CMK (cell line): ENCODE measurements at places on chromosomes 1 and 21.

DNA sequence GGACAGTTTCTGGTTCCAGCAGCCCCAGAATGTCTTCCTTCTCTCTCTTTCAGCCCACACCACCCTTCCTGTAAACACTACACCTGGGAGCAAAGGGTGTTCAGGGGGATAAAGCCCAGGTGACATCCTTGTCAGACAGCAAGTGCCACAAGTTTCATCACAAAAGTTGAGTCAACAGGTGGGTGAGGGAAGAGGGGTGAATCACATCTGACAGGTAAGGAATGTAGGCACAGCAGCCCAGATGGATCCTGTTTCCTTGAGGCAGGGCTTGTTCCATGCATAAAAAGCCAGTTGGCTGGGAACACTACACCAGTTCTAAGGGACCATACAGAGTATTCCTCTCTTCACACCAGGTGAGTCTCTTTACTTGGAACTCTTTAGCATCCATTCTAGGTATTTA, at the start of gene SPRR1B:
Gene SPRR1B (plus strand): TSS at position 309 of the 400 bp plus-strand sequence. CDS start 1,143 bp downstream, outside the sequence.
- no peak for DNase-seq

GRCh38 chr1:246425139-246425794, 81.8 kb downstream of the SMYD3 start:
- DNase-seq = peak; percentile 81

- DNase-seq = no peak
These were observed 31.4 kb upstream of the PRELP start for GRCh38 chr1:203444171-203444576.

- no peak for DNase-seq
These were observed 57.9 kb downstream of the CDC42BPA start for GRCh38 chr1:227260433-227260832.

GRCh38 chr1:20494609-20495311, 8.8 kb upstream of the CAMK2N1 start:
- DNase-seq = no peak

GRCh38 chr1:12275370-12275769, 45.5 kb downstream of the VPS13D start:
- peak; percentile 17 for DNase-seq

DNA sequence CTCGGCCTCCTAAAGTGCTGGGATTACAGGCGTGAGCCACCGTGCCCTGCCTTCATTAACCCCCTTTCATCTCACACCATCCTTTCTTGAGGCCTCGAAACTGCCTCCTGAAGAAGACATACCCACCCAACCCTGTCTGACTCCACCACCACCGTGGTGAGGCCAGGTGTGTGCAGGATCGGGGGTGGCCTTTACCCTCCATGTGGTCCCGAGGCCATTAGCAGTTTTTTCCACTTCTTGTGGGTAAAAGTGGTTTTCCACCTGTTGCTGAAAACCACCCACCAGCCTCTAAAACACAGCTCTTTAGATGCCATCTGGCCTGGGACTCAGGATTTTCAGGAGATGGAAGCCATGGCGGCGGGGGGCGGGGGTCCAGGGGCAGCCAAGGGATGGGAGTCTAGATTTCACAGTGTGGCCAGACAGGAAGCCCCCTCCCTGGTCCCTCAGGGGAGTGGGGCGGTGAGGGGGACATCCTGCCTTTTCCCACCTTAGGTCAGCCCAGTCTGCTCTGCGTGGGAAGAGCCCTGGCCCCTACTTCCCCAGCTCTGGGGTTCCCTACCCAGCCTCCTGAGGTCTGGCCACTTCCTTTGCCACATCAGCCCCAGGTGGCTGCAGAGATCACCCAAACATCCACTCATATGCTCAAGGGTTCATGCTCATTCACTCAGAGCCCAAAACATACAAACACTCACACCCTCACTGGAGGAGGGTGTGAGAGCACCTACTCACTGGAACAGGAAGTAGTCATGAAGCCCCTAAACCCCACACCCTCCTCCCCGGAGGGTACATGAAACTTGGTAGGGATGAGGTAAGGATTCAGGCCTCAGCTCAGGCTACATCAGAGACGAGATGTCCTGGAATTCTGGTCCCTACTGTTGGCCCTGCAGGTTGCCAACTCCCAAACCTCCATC, 2.3 kb downstream of the FGR start:
- DNase-seq = peak; percentile 82

GRCh38 chr1:240559781-240560180, 52.2 kb downstream of the GREM2 start:
- DNase-seq = no peak

DNA sequence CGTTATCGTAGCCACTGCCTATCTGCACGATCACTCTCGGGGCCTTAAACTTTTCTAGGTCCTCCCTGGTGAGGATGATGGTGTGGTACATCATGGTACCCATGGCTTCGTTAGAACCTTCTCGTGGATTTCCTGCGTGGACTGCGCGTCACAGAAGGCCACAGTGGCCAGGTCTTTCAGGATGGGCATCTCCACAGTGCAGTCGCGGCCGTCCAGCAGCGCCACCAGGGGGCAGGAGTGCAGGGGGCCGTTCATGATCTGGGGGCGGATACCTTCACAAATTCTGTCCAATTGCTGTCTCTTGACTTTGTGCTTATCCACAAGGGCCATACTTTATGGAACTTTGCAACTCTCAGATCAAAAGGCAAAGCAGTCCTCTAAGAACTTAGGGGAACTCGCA, 69.6 kb downstream of the WLS start:
- no peak for DNase-seq

- no peak for DNase-seq
These were observed 3.2 kb upstream of the APOBEC4 start for GRCh38 chr1:183656355-183656754.

DNA sequence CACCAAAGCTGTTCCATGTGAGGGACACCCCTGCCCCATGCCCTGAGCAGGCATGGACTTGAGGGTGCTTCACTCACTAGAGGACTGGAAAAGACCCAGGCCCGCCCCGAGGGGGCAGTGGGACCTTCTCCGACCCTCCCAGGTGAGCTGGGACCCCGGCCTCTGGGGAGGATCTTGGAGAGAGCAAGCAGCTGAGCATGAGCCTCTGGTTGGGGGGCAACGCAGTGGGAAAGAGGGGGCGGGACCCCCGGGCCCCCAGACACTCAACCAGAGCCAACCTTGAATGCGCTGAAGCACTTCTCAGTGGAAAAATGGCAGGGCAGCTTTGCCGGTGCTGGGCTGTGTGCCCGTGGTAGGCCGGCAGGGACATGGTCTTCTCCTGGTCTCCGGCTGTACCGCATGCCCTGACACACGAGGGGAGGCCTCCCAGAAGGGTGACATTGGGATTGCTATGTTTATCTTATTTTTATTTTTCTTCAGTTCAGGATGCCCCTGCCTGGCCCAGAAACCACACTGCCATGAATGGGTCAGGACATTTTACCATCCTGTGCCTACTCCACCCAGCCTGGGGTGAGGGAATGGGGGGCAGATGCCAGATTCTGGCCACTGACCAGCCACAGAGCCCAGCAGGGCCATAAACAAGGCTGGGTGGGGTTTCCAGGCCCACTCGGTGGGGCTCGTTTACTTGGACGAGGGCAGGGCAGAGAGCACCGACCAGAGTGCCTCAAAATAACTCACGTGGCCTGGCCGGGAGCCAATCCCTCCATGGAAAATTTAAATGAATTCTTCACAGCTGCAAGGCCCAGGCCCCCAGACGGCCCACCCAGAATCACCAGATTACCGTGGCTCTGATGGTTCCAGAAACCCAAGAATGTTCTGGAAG, 17.2 kb upstream of the LAPTM5 start:
- DNase-seq = no peak

DNA sequence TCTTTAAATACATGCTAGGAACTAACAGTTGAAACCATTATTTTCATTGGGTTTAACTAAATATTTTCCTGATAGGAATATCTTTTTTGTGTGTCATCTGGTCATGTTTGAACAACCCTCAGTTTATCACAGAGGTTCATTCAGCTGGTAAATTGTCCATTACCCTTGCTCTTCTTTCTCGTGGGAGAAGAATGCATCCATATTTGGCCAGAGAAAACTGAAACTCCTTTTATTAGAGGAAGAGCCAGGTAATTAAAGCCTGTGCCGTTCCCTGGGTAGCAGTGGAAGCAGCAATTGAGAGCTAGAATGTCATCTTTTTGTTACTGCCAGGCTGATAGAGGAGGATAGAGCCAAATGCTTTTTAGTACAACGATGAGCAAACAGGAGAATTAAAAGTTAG, 587.2 kb upstream of the ZRANB2 start:
- DNase-seq = no peak

DNA sequence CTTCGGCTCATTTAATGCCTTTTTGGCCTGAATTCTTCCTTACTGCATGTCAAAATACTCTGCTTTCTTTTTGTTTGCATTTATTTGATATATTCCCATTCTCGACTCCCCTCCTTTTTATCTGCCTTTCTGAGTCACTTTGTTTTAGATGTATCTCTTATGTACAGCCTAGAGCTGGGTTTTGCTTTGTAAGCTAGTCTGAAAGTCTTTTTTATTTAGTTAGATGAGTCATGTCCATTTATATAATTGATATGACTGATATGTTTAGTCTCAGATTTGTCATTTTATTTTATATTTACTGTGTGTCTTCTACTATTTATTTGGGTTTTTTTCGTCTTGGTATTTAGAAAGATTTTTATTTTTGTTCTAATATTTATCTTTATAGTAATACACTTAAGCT, 33.6 kb upstream of the GNG5 start:
- DNase-seq = no peak

- peak; percentile 15 for DNase-seq
These were observed 53.2 kb upstream of the B3GALNT2 start for GRCh38 chr1:235557495-235557894.

DNA sequence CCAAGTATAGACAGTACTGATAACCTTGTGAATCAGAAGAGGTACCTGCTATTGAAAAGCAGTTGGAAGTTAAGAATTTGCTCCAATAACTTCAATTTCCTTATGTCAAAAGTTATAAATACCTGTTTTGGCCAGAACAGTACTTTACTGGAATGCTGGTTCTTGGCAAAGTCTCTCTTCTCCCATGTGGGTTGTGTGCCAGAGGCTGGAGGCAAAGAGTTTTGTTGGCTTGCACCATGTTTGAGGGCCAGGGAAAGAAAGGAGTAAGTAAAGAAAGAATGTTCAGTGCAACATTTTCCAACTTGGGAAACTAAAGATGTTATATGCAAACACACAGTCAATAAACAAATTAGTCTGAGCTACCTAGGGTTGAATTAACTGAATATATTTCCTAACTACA, 67.0 kb upstream of the DYNLT5 start:
- DNase-seq = no peak

GRCh38 chr1:153253693-153254092, 5.8 kb upstream of the LORICRIN start:
- DNase-seq = no peak

- DNase-seq = no peak
These were observed 125.1 kb downstream of the ETS2 start for GRCh38 chr21:38930853-38931252.

DNA sequence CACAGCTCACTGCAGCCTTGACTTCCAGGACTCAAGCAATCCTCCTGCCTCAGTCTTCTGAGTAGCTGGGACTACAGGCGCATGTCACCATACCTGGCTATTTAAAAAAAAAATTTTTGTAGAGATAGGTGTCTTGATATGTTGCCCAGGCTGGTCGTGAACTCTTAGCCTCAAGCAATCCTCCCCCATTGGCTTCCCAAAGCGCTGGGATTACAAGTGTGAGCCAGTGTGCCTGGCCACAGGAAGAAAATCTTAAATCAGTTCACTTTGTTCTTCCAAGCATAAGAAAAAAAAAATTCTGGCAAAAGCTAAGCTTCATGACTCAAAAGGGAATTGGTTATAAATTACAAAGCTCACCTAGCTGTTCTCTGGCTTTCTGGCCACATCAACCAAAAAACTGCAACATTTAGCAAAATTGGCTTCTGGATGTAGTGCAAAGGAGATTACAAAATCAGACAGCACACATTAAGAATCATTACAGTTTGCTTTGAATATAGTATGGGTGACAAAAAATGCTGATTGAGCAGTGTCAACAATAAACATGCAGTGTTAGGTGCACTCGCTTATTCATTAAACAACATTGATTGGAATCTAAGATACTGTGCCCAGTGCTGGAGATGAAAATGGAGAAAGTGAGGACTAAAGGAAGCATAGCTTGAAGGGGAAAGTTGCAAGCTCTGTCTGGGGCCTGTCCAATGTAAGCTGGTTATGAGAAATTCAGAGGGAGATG, 76.7 kb downstream of the KCTD3 start:
- no peak for DNase-seq

GRCh38 chr1:236332092-236332758, 50.5 kb upstream of the ERO1B start:
- no peak for DNase-seq

GRCh38 chr1:231702331-231702730, 75.7 kb downstream of the DISC1 start:
- no peak for DNase-seq

DNA sequence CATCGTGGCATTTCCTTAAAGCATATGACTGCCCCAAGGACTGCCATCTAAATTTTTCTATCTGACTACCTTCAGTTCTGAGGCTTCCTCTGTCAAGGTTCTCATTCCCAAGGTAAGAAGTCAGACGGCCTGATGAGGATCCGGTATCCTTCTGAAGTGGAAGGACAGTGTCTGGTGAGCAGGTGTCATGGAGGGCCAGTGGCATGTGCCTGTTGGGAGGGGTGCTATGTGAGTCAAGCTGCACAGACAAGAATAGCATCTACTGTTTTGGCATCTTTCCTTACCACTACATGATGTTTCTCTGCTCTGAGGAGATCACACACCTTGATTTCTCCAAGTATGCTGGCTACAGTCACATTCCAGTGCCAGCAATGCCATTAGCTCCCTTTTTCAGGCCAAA, 99.6 kb upstream of the RGS1 start:
- no peak for DNase-seq

DNA sequence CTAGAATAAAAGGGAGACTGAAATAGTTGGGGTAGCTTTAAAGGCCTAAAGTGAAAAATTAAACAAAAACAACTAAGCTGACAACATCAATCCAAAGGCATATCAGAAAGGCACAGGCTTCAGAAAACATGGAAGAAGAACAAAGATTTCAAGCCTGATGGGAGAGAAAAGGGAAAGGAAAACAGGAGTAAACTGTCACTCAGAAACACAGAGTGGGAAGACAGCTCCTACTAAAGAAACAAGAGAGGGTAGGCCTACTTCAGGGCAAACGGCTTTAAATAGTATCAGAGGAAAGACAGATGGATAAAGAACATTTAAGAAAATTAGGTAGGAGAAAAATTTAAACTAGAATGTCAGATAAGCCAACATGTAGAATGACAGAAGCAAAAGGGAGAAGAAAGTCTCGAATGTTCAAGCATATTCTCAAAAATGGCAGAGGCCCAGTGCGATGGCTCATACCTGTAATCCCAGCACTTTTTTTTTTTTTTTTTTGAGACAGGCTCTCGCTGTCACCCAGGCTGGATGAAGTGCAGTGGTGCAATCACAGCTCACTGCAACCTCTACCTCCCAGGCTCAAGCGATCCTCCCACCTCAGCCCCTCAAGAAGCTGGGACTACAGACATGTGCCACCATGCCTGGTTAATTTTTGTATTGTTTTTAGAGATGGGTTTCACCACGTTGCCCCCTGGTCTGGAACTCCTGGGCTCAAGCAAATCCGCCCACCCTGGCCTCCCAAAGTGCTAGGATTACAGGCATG, 7.6 kb downstream of the EGLN1 start:
- DNase-seq = no peak

- DNase-seq = no peak
These were observed 48.3 kb upstream of the MTR start for GRCh38 chr1:236746785-236747184.

GRCh38 chr1:119808491-119808890, 2.8 kb downstream of the REG4 start:
- DNase-seq = no peak

GRCh38 chr1:15016526-15016925, 137.0 kb upstream of the TMEM51 start:
- DNase-seq = no peak
